Activated CD4-positive, alpha-beta memory T cell treated with anti-CD3 and anti-CD28 coated beads, Interleukin-2, amount 10 ng/mL, durations not matched to agents 7 days and 5 days (primary cell): ENCODE measurements at places on chromosomes 3 and 15.

GRCh38 chr3:64506255-64506654, 181.5 kb downstream of the ADAMTS9 start:
- H3K36me3 ChIP-seq, result no peaks in the 10 kb centered on the region
- no peak overlapping the region for H3K27ac ChIP-seq
- H3K27me3 ChIP-seq, result peaks cover 5% of the 10 kb centered on the region
- no peak overlapping the region for H3K4me3 ChIP-seq
- no peak for DNase-seq

GRCh38 chr3:71397046-71397445, 186.5 kb downstream of the FOXP1 start:
- no peak overlapping the region for H3K4me3 ChIP-seq
- no peak for DNase-seq
- no peaks in the 10 kb centered on the region for H3K36me3 ChIP-seq
- peaks cover 2% of the 10 kb centered on the region for H3K27me3 ChIP-seq
- H3K4me1 ChIP-seq, result peaks cover 23% of the 10 kb centered on the region

DNA sequence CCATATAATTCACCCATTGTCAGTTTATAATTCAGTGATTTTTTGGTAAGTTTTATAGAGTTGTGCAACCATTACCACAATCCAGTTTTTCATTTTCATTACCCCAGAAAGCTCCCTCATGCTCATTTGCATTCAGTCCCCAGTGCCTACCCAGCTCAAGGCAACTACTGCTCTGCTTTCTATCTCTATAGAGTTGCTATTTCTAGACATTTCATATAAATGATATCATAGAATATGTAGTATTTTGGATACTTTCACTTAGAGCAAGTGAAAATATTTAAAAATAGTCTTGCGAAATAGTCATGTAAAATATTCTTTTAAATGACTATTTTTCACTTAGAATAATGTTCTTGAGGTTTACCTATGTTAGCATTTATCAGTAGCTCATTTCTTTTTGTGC, 42.1 kb downstream of the ZNF654 start:
- H3K4me3 ChIP-seq, result no peak overlapping the region
- H3K27me3 ChIP-seq, result no peaks in the 10 kb centered on the region
- H3K27ac ChIP-seq, result no peak overlapping the region
- peaks cover 14% of the 10 kb centered on the region for H3K4me1 ChIP-seq

DNA sequence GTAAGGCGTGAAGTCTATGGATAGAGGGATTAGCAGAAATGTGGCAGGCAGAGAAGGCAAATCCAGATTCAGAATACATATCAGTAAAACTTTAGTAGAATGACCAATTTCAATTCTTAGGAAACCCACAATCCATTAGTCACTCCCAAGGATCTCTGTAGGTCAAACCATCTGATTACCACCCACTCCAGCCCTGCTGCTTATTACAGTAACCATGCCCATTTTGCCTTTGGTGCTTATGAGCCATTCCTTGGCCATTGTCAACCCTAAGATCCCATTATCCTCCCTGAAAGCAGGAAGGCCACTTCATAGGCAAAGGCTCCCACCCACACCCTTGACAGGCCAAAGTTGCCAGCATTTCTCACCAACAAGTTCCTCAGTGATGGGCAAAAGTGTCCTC, 5.1 kb upstream of the KLHL40 start:
- no peak overlapping the region for H3K4me3 ChIP-seq
- H3K27me3 ChIP-seq, result peaks cover 7% of the 10 kb centered on the region
- no peak for DNase-seq
- H3K36me3 ChIP-seq, result peaks cover 5% of the 10 kb centered on the region
- peaks cover 11% of the 10 kb centered on the region for H3K4me1 ChIP-seq
- H3K27ac ChIP-seq, result no peak overlapping the region

DNA sequence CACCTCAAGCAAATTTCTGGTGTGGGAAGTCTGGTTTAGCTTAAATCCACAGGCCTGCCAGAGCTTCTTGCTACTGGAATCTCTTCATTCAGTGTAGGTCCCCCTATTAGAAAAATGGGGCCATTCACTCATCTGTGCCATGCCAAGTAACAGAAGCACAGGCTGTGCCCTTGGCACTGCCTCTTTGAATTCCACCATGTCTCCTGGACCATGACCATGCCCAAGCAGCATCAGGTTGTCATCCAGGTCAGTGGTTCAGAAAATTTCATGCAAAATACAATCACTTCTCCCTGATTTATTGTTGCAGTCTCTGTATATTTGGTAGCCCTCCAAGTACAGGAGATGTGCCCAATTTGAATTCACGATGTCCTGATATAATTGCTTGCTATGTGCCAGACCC, 602.1 kb upstream of the ZNF385D start:
- H3K4me1 ChIP-seq, result no peaks in the 10 kb centered on the region
- no peak overlapping the region for H3K4me3 ChIP-seq
- DNase-seq, result no peak
- H3K36me3 ChIP-seq, result no peaks in the 10 kb centered on the region
- no peaks in the 10 kb centered on the region for H3K27me3 ChIP-seq

GRCh38 chr3:149815728-149816127, 2.7 kb downstream of the RNF13 start:
- DNase-seq, result no peak
- peaks cover 60% of the 10 kb centered on the region for H3K4me1 ChIP-seq
- H3K36me3 ChIP-seq, result peaks cover 33% of the 10 kb centered on the region
- H3K4me3 ChIP-seq, result no peak overlapping the region

DNA sequence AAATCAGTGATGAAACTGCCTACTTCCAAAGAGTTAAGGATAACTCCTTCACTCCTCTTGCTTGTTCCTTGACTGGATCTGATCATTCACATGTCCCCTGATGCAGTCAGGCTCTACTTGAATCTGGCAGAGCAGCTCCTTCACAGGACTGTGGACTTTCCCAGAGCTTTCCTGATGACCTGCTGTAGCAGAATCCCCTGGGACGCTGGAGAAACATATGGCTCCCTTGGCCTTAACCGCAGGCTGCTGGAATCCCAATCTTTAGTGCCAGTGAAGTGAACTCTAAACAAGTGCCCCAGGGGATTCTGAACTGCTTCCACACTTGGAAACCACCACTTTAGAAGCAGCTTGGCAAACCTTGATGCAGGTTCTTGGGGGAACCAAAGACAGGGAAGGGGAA, 217.8 kb downstream of the CHST2 start:
- DNase-seq, result no peak
- no peaks in the 10 kb centered on the region for H3K36me3 ChIP-seq
- no peak overlapping the region for H3K4me3 ChIP-seq
- H3K27ac ChIP-seq, result no peak overlapping the region

GRCh38 chr3:62562596-62562995, 189.2 kb upstream of the FEZF2 start:
- H3K36me3 ChIP-seq, result no peaks in the 10 kb centered on the region
- H3K27me3 ChIP-seq, result no peaks in the 10 kb centered on the region
- no peak for DNase-seq
- no peak overlapping the region for H3K27ac ChIP-seq
- H3K4me3 ChIP-seq, result no peak overlapping the region

DNA sequence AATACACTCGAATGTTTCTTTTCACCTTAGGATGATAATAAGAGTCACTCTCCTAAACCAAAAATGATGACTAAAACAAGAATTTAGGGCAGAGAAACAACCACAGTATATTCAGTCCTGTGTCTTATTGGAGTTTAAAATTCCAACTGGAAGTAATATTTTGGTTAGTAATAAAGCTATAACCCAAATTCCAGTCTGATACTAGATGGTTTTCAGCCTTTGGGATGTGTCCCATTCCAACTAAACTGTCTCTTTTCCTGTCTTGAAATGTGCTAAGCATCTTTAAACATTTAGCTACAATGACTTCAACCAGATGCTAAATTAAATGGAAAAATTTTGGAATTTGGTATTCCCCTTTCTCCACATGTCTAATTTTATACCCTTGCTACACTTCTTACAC, 510.0 kb downstream of the ROBO1 start:
- H3K4me1 ChIP-seq, result no peaks in the 10 kb centered on the region
- no peak overlapping the region for H3K4me3 ChIP-seq
- no peaks in the 10 kb centered on the region for H3K36me3 ChIP-seq
- no peaks in the 10 kb centered on the region for H3K27me3 ChIP-seq

- no peaks in the 10 kb centered on the region for H3K36me3 ChIP-seq
- peaks cover 28% of the 10 kb centered on the region for H3K27me3 ChIP-seq
- peak overlapping the region; percentile 73 for H3K4me3 ChIP-seq
- H3K27ac ChIP-seq, result no peak overlapping the region
- peaks cover 21% of the 10 kb centered on the region for H3K4me1 ChIP-seq
These were observed 927 bp downstream of the SMAD6 start for GRCh38 chr15:66702787-66703539.

- no peaks in the 10 kb centered on the region for H3K36me3 ChIP-seq
- no peak overlapping the region for H3K4me3 ChIP-seq
- no peak for DNase-seq
These were observed 54.7 kb downstream of the ETV5 start for GRCh38 chr3:186053954-186054791.

DNA sequence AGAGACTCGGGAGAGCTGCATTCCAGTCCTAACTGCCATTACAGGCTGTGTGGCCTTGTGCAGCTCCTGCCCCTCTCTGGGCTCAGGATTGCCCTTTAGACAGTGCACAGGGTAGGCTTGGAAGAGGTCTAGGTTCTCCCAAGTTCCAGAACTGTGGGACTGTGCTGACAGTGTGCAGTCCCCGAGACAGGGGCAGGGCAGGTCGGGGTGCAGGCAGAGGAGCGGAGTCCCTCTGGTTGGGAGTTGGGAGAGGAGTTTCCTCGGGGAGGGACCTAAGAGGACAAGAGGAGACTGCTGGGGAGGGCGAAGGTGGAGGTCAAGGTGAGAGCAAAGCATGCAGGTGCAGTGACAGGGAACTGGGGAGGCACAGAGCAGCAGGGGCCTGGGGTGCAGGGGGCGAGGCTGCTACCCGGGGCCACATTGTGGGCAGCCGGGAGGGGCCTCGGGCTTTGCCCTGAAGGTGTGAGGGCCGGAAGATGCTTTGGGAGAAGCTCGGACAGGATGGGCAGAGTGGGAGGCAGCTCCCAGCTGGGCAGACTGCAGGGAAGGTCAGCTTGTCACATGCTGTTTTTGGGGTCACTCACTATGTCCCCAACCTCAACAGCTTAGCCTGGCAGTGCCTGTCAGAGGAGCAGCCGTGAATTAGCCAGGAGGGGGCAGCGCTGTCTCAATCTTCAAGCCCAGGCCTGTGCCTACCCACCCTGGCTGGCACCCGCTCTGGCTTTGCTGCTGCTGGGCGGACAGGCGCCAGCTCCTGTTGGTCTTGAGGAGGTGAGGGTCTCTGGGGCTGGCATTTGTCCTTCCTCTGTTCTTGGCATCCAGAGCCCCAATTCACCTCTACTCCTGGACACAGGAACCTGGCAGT, 15.4 kb upstream of the CSPG4 start:
- no peak overlapping the region for H3K27ac ChIP-seq
- H3K36me3 ChIP-seq, result no peaks in the 10 kb centered on the region
- H3K4me3 ChIP-seq, result no peak overlapping the region

DNA sequence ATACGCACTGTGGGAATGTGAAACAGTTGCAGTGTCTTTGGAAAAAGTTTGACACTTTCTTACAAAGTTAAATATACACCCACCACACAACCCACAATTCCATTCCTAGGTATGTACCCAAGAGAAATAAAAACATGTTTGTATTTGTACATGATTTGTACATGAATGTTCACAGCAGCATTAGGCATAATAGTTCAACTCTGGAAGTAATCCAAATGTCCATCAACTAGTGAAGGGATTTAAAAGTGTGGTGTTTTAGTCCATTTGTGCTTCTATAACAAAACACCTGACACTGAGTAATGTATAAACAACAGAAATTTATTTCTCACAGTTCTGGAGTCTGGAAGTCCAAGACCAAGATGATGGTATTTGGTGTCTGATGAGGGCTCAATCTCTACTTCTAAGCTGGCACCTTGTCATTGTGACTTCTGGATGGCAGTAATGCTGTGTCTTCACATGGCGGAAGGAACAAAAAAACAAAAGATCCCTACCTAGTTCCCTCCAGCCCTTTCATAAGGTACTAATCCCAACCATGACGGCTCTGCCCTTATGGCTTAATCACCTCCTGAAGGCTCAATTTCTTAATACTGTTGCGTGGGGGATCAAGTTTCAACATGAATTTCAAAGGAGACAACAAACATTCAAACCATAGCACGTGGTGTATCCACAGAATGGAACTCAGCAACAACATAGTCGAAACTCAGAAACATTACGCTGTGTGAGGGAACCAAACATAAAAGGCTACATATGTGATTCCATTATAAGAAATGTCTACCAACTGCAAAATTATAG, 120.5 kb downstream of the AQP9 start:
- no peak overlapping the region for H3K27ac ChIP-seq
- DNase-seq, result no peak
- H3K4me3 ChIP-seq, result no peak overlapping the region
- no peaks in the 10 kb centered on the region for H3K36me3 ChIP-seq
- peaks cover 20% of the 10 kb centered on the region for H3K27me3 ChIP-seq
- H3K4me1 ChIP-seq, result no peaks in the 10 kb centered on the region

DNA sequence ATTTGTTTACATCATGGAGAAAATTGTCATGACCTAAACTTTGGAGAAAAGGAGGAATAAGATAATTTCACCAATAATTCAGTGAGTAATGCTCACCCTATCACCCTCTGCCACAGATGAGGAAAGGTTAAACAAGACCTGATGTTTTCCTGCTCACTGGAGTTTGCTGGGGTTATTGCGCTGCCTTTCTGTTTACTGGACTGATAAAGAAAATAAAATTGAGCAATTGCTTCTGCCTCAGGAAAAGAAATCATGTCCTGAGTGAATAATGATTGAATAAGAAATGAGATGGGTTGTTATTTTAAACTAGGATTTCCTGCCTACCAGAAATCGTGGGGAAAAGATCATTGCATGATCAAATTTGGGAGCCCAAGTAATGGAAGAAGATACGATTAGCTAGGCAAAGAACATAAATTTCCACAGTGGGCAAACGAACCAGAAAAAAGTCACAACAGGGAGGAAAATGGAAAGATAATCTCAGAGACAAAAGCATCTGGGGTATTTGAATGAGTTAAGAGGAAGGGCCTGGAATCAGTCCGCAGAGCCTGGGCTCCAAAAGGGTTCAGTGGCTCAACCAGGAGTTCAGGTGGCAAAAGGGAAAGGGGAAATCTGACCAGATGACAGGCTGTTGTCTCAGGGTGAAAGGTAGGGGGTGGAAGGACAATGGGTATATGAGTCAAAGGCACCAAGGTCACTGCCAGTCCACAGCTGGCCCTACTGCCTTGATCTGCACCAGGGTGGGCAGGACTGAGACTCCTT, 146.8 kb downstream of the FAM43A start:
- H3K36me3 ChIP-seq, result no peaks in the 10 kb centered on the region
- peaks cover 4% of the 10 kb centered on the region for H3K27me3 ChIP-seq
- no peak for DNase-seq
- no peak overlapping the region for H3K4me3 ChIP-seq
- H3K4me1 ChIP-seq, result no peaks in the 10 kb centered on the region
